ENCODE measurements at places on chromosomes 4 and X.
A peak's percentile ranks its signal among the peaks of the same experiment; 100 is the strongest.

DNA sequence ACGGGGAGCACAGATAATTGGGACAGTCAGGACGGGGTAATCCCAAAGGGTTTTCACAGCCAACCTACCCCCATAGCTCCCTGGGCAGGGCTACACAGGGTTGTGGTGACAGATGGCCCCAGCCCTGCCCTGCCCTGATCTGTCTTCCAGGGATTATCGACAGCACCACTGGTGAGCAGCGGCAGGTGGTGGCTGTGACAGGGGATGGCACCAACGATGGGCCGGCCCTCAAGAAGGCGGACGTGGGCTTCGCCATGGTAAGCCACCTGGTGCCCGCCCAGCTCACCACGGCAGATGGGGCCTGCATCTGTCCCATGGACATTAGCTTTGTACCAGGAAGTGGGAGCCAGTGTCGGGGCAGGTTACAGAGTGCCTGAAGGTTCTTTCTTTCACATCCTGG lies 39.3 kb downstream of the ATP2B3 start:
- DNase-seq = no peak

DNA sequence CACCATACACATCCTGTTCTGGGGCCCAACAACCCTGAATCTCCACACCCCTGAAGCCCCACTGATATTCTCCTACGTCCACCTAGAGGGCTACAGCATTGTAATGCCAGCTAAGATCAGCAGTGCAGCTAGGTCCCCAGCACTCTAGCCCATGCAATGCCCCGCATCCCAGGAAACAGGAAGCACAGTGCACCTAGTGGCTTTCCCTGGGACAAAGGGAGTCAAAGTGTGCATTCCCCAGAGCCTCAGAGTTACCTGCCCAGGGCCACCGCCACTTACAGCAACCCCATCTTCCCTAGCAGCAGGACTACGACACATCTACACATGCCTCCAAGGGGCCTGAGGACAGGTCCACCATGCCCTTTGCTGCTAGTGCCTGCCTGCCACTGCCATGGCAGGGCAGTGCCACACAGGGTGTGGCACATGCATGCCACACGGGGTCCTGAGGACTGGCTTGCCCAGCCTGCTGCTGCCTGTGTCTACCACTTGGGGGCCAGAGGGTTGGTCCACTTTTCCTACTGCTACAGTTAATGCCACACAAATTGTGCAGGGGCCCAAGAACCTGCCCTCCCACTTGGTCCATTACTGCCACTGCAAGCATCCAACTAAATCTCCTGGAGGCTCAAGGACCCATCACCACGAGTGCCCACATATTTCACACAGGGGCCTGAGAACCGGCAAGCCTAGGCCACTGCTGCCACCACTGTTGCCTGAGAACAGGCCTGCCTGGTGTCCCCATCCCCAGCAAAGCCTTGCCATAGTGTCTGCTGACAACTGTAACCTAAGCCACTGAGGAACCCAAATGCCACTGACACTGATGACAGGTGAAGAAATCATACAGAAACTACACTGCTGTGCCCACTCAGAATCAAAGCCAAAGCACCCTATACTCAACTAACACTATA lies 23.7 kb downstream of the TLR6 start:
- DNase-seq = no peak

DNA sequence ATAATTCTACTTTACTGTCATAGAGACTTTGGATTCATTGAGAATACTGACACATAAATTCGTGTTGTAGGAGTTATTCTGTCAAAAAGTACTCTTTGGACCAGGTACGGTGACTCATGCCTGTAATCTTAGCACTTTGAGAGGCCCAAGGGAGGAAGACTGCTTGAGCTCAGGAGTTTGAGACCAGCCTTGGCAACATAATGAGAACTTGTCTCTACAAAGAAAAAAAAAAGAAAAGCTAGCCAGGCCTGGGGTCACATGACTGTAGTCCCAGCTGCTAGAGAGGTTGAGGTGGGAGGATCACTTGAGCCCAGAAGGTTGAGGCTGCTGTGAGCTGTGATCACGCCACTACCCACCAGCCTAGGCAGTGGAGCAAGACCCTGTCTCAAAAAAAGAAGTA lies 54.9 kb downstream of the WDR19 start:
- DNase-seq = no peak

DNA sequence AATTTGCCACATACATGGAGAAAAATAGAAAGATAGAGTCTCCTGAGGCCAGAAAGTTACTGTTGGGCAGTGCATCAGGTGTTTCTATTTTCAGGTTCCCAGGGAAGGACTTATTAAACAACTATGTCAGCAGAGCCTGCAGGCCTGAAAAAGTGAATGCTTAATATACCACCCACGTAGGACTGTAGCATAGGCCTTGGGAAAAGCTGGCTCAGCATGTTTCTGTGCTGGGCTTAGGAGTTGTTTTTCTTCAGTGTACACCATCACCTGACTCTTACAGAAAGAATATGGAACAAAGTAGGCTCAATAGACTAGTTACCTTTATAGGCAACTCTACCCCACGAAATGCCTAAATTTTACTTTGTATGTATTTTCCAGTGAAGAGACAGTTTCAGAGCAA lies 1385.9 kb downstream of the FAM133A start:
- DNase-seq = no peak

GRCh38 chrX:72393836-72394517 lies 88.3 kb upstream of the CITED1 start:
- no peak for DNase-seq

- no peak for DNase-seq
Measured at GRCh38 chrX:29541038-29541437, 674.3 kb upstream of the MAGEB2 start.

GRCh38 chr4:162853788-162854187 lies 312.9 kb downstream of the NAF1 start:
- DNase-seq = no peak

GRCh38 chr4:30972542-30972941 lies 252.4 kb downstream of the PCDH7 start:
- DNase-seq = no peak

- DNase-seq = peak; percentile 29
Measured at GRCh38 chr4:186946682-186947294, 223.1 kb upstream of the FAT1 start.

DNA sequence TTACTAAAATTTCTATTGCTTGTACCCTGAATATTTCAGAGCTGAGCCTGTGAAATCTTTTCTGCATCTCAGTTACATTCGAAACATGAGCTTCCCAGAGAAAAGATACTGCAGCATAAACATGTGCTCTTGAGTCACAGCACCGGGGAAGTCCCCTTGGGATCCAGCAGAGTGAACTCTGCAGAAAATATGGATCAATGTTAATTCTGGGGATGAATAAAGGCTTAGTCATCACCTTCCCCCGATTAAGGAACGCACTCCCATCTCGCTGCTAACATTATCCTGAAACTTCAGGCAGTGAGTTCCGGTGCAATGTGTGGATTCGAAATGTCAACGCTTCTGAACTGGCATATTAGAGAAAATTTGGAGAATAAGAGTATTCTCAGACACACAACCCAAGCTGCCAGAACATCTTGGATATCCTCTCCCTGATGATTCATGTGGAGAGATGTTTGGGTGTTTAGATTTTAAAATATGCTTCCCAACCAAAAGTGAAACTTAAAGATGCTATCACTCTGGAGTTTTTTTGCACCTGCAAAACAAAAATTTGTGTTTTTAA lies 90.8 kb downstream of the IRF2 start:
- DNase-seq = no peak

- DNase-seq = peak; percentile 3
Measured at GRCh38 chrX:17081968-17082367, 135.5 kb downstream of the REPS2 start.

DNA sequence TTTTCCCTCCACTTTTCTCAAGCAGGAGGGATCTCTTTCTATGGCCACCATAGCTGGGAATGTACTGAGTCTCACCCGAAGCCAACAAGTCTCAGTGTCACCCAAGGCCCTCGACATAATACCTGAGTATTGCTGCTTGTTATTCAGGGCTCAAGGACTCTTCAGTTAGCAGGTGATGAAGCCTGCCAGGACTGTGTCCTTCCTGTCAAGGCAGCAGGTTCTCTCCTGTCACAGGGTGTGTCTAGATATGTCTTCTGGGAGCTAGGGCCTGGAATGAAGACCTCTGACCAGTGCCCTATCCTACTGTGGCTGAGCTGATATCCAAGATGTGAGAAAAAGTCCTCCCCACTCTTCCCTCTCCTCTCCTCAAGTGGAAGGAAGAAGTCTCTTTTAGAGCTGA lies 391.0 kb upstream of the DIPK2B start:
- no peak for DNase-seq

GRCh38 chrX:118370921-118371624 lies 25.2 kb downstream of the WDR44 start:
- DNase-seq = no peak

DNA sequence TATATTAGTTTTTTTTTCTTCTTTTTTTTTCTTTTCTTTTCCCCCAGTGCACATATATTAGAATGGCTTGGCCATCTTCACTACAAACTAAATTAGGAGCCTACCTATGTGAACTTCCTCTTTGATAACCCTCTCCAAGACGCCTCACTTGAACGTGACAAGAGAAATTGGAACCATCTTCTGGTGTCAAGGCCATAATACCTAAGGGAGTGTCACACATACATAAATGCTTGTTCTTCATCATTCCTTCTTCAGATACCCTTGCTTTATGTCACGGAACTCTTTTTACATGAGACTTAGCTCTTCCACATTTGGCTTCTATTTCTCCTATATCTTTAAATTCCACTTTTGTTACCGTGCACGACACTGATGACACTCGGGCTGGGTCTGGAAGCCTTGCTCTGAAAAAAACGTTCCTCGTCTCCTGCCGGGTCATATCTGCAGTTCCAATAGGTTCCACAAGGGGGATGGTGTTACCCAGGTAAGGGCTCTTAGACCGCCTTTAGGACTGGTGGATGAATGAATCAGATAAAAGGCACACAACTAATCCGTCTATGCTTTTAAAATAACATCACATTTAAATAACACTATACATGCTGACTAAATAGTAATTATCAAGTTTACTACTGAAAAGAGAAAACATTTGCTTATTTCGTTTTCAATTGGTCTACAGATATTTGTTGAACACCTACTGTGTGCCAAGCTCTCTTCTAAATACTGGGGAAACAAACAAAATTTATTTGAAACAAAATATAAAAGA lies 19.9 kb downstream of the DGAT2L6 start:
- peak; percentile 49 for DNase-seq

DNA sequence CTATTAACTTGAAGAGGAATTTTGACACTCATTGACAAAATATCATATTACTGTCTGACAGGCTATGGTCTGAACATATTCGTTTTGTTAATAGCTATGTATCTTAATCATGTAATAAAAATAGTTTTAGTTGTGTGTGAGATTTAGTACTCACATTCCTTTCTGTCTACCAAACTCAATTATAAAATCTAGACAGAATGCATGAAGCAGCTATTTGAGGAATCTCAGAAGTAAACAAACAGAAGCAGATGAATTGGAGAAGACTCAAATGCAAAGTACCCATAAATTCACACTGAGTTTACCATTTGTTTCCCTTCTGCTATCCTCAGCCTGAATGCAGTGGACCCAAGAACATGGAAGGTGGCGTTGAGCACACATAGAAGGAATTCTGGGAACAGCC lies 841.6 kb upstream of the AADAT start:
- DNase-seq = no peak

- DNase-seq = no peak
Measured at GRCh38 chr4:147678796-147679549, 5.0 kb downstream of the PRMT9 start.

DNA sequence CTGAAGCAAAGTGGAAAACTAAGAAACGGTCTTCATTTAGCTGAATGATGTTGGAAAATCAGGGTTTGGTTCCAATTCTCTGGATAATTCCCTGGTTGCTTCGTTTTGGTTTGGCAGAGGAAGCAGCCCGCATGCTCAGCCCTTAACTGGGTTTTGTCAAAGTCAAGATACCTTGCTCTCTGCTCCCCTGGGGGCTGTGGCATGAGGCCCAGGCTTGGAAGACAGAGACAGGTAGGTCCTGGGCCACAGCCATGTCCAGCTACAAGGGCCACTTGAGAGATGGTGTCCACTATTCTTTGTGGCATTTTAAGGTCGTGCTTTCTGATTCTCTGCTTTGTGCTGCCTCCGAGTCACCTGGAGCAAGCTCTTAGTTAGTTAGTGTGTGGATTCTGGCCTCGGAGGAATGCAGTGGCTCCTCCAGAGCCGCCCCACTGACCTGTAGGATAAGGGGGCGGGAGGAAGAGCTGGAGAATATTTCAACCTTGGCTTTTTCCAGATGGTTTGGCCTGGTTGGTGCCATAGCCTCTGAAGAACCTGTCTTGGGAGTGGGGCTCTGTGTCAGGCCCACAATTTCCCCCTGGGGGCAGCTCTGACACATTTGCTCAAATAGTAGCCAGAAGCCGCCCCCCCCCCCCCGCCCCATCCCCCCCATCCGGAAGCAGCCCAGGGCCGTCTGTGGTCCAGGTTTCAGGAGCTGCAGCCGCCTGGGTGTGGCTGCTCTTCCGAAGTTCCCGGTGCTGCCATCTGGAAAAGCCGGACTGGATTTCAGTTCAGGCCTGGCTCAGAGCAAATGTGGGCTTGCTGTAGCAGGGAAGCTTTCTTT lies 147.1 kb downstream of the NHS start:
- peak; percentile 30 for DNase-seq

DNA sequence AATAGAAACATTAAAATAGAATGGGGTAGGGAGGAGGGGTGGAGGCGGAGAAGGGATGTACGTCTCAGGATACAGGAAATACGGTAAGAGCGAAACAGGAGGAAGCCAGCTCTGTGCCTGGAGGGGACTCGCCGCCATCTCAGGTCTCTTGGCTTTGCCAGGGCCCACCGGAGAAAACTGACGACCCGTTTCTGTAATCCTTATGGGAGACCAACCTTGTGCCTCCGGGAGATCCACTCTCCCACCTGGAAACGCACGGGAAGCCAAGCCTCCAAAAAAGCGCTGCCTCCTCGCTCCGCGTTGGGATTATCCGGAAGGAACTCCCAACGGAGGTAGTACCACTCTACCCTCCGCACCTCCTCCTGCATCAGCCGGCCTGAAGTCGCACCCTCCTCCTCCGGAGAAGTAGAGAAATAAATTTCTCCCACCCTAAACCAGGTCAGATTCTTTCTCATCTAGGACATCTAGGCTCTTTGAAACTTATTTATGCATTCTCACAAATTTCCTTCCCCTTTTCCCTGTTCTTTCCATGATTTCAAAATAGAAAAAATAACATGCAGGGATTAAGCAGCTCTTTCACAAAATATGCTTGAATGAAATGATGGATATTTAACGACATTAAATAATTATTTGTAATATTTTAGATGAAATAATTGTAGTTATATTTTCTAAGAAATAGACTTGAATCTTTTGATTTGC lies at the start of gene NBDY:
Gene NBDY, plus strand, starts transcription at position 92 of the 699 bp plus-strand sequence. Its CDS starts 111 bp downstream, at position 203.
- peak; percentile 63 for DNase-seq

Measured in SK-N-DZ (cell line).